MCF 10A (cell line): ENCODE measurements at places on chromosomes 3 and 15.
A peak's percentile ranks its signal among the peaks of the same experiment; 100 is the strongest.

DNA sequence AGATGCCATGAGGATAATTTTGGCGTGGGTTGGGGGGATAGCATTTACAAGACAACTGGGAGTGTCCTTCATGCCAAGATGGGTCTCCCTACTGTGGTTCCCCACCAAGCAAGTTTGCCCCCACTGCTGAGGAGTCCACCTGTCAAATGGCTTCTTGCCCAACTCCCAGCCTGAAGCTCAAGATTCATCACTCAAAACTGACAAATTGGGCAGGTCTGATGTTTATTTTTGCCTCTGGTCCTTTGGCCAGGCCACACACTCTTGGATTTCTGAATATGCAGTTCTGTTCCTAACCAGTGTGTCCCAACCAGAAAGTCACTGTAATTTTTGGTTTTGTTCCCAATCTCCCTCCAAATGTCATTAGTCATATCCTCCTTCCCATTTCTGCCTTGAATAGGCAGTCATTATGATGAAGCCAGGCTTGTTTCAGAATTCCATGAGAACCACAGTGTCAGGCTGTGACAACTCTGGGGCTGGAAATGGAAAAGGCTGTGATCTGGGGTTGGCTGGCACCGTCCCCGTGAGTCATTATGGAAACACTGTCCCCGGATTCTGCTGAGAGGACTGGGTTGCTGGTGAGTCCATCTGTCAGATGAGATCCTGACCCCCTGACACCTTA, 29.3 kb upstream of the MEF2A start:
- peak; percentile 79 for DNase-seq

DNA sequence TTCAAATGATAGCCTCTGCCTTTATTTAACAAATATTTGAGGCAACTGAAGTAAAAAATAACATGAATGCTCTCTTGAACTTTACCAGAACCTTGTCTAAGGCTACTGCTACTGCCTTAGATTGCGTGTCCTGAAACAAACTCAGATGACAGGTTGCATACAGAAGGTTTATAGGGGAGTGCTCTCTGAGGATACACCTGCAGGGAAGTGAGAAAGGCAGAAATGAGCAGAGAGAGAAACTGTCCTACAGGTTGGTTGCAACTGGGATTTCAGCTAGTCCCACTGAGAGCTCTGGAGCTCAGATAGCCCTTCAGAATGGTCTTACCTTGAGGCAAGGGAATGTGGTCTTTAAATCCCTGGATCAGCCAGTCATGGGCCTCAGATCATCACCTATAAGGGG, 165.5 kb downstream of the IL5RA start:
- no peak for DNase-seq

DNA sequence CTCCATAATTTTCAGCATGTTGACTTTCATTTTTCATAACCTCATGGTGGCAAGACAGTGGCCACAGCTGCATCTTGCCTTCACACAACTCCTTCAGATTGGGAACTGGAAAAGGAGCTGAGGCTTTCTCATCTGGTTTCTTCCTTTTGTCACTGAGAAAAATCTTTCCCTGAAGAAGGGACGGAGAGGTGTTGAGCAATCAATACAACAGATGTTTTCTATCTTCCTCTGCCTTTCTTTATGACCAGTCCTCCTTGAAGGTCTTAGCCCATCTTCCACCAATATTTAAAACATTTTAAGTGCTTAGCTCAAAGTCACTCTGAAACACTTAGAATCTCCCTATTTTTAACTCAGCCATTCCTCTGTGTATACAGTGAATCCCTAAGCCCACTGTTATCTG, 11.9 kb downstream of the ZNF660 start:
- no peak for DNase-seq

DNA sequence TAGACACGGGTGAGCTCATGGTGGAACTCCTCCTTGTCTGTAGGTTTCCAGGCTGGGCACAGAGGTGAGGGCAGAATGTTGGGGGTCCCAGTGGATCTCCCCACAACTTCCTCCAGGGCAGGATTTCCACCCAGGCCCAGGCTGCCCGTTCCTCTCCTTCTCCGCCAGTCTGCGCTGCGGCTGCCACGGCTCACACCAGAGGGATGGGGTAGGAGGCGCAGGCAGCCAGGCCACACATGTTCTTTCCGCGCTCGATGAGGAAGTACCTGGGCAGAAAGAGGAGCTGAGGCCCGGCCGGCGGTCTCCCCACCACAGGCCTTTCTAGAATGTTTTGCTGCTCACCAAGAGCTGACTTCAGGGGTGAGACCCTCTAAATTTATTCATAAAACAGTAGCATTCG, 22.9 kb downstream of the CTSH start:
- DNase-seq = no peak

DNA sequence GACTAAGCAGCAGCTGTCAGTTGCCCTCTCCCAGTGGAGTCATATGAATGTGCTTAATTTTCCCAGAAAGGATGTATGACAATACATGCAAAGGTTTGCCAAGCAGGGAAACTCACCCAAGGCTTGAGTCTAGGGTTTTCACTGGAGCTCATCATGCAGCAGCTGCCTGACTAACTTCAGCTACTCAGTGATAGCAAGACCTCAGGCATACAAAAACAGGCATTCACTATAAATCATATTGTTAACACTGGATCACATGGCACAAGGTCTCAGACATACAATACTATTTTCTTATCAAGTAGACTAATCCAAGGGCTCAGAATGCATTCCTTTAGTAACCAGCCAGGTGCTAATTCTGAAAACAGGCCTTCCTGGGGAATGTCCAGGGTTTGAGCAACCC, 85.0 kb upstream of the STAC start:
- DNase-seq = no peak

DNA sequence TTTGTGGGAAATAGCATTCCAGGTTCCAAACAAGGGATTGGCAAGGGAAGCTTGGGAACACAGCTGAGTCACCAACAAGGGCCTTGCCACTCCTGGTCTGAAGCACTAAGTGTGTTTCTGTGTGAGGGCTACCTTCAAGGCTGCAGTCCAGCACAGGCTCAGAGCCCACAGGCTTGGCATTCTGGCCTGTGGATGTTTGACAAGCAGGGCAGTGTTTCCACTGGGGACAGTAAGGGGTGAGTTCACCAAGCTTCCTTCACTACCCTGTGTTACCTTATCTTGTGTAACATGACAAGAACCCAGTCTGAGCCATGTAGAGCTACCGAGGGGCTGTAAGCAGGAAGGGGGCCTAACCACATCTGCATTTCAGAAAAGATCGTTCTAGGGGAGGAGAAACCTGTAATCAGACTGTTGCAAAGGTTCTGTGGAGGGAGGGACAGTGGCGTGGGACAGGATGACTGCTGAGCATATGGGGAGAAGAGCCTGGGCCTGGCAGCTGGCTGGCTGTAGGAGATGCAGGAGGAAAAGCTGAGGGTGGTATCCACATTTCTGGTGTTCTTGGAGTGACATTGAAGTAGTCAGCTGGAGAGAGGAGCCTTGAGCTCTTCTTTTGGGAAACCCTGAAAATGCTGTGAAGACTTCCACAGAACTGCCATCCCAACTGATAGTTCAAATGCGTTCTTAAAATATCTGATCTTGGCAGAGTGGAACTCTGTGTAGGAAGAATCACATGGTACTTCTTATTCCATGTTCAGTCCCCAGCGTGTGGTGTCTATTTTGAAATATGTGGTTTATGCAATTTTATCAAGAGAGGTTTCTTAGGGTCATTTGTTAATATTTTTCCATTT, 61.3 kb downstream of the CTDSPL start:
- DNase-seq = peak; percentile 54

DNA sequence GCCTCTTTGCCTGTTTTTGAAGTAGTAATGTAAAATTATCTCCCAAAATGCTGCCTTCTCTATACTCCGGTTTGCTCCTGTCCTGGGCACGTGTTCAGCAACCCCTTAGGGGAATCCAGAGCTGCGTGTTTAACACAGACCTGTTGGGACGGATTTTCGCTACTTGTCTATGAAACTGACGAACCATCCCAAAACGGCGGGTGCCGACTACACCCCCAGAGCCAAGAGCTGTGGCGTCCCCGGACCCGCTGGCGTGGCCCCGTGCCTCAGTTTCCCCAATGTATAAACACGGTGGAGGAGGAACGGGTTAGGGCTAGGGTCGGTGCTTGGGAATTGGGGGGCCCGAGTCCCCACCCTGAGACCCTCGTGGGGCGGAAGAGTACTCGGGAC, 473 bp downstream of the FHIT start:
- DNase-seq = peak; percentile 71

DNA sequence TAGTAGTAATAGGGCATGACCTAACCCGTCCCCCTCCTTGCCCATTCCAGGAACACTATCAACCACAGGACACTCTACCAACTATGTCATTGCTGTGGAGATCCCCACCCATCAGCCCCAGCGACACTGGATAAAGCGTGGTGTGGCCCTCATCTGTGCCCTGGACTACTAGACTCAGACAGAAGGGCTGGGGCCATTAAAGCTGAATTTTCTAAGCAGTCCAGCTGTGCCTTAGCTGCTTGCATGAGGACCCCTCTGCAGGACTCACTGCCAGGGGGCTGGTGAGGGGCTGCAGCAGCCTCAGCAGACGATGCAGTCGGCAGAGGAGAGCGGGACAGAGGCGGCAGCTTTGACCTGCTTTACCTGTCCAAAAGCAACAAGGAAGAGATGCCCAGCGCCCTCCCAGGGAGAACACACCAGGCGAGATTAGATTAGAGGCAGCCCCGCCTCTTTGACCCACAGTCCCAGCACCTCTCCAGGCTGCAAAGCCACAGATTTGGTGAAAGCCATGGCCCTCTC, 44.6 kb downstream of the SEMA3G start:
- DNase-seq = no peak

GRCh38 chr3:177440456-177441104, 243.3 kb upstream of the TBL1XR1 start:
- no peak for DNase-seq

DNA sequence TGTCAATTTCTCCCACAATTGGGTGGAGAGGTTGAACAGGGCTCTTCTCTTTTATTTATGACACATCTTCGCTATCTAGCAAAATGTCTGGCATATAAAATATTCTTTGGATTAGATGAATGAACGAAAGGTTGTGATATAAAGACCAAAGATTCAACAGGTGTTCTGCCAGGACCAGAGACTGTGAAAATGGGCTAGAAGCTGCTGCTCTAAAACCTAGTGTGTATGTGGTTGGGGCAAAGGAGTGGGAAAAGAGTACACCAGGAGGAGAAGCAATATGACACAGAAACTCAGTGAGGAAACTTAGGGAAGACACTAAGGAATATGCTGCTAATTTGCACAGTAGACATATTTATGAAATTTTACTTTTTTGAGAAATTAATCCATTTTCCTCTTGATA, 102.0 kb upstream of the CCDC80 start:
- no peak for DNase-seq

DNA sequence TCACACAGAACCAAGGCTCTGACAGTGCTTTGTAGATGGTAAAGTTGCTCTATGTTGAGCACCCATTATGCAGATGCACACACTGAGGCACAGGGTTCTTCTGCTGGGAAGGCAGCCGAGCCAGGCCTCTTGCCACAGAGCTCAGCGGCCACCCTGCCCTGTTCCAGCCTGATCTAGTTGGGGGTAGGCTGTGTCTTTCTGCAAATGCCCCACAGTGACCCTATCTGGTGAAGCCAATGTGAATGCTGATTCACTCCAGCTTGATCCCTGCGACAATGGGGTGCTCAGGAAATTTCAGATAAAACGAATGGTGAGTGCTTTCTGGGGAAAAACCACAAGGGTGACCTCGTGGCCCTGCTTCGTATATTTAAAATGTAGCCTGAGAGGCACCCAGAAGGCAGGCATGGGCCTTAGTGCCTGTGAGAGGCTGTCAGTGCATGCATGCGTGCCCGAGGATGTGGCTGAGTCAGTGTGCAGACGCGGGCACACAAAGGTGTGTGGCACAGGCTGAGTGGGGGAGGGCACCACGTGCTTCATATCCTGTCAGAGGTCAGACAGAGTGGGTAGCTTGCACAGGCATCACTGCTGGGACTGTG, 85.7 kb downstream of the ATP2B2 start:
- no peak for DNase-seq

DNA sequence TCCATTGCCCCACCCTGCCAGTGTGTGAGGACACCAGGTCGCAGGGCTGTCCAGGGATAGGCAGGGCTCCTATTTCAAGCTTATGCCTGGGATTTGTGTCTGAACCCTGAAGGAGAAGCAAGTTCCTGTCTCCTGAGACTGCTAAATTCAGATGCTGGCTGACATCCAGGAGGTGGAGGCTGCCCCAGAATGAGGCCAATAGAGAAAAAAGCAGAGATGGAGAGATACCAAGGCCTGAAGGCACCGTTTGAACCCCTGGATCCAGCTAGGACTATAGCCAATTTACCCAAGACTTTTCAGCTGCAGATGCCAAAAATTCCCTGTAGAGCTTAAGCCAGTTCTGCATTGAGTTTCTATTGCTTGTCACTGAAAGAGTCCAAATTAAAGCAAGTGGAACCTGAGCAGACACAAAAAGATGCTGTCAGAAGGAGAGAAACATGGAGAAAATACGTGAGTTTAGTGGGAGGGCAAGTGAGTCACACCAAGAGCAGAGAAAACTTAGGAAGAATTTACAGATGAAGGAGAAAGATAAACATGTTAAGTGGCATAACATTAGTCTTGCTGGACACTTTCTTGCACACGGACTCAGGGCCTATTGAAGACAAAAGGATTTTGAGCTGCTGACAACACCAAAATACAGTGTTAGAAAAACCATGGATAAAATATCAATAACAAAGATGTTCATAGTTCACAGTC, 148.6 kb downstream of the CNTN3 start:
- DNase-seq = peak; percentile 2

- DNase-seq = peak; percentile 20
Observed at GRCh38 chr3:101229681-101230080, 90.7 kb downstream of the IMPG2 start.

DNA sequence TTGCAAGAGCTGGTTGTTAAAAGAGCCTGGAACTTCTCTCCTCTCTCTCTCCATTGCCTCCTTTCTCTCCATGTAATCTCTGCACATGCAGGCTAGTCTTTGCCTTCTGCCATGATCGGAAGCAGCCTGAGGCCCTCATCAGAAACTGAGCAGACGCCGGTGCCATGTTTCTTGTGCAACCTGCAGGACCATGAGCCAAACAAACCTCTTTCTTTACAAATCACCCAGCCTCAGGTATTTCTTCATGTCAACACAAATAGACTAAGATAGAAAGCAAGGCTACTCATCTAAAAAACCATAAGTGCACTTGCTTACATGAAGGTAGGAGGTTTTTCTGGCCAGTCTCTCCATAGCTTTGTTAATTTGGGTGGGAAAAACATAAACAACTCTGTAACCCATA, 8.7 kb downstream of the PDZRN3 start:
- no peak for DNase-seq

- peak; percentile 47 for DNase-seq
Observed at GRCh38 chr3:41682996-41683395, 278.9 kb downstream of the ULK4 start.

GRCh38 chr15:31867536-31868442, 162.5 kb upstream of the CHRNA7 start:
- DNase-seq = peak; percentile 65
